ENCODE measurements at places on chromosomes 4 and X.

GRCh38 chr4:165635381-165635780 lies 237.7 kb upstream of the TLL1 start:
- DNase-seq, result no peak

DNA sequence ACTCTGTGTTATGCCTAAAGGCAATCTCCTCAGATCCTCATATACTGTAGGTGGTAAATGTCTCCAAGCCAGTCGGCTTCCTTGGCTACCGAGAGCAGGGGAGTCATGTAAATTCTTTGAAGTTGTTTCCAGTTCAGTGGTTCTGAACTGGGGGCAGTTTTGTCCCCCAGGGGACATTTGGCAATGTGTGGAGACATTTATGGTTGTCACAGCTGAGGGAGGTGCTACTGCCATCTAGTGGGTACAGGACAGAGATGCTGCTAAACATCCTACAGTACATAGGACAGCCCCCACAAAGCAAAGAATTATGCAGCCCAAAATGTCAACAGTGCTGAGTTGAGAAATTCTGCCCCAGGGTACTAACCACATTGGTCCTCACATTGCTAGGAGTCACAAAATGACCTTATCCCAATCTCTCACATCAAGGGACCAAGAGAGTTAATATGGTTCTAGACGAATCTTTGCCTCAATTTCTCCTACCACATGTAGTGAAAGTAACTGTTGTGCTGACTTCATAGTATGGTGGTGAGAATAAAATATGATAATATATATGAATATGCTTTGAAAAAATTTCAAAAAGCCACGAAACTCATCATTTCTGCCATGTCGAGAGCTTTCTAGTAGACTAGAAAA lies 104.4 kb upstream of the ARHGAP24 start:
- DNase-seq, result no peak

GRCh38 chrX:119693040-119693995 lies at the start of gene SEPTIN6:
Gene SEPTIN6, minus strand, starts transcription at chrX:119693168. Its CDS starts 63 bp downstream, at chrX:119693105.
- DNase-seq, result peak; percentile 60

- DNase-seq, result no peak
Observed at GRCh38 chr4:76535603-76536372, 100.8 kb downstream of the SHROOM3 start.

DNA sequence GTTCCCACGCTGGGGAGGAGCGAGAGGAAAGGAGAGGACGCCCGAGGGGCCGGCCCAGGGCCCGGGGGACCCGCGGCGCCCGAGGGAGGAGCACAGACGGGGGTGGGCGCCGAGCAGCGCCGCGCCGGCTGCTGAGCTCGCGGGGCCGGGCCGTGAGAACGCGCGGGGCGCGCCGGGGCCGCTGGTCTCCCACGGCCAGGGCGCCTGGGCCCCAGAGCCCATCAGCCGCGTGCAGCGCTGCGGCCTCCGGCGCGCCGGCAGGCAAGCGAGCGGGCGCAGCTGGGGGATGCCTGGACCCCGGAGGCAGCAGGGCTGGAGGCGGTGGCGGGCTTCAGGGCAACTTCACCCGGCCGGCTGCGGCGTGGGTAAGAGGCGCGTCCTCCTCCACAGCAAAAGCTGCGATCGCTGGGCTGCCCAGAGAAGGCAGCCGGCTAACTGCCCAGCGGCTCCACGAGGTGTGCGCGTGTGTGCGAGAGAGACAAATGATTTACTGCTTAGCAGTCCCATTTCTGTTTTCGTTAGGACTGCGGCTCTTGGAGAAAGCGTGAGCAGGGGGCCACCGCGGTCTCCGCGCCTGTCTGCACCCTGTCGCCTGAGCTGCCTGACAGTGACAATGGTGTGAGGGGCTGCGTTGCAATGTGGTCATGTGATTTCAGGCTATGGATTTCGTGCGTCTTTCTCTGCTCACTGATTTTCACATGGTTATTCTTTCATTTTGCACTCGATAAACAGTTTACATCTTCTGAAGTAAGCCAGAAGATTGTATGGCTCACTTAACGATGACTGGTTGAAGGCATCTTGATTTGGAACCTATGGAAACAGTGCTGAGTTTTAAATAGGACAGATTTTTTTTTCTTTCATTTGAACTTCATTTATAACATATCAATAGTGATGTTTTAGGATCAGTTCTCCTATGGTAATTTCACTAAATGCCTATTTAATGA lies 1.2 kb downstream of the GUCY1A1 start:
- DNase-seq, result peak; percentile 30

- DNase-seq, result no peak
Observed at GRCh38 chr4:96991083-96991482, 1151.2 kb downstream of the PDHA2 start.

GRCh38 chr4:137523329-137523728 lies 9.0 kb downstream of the PCDH18 start:
- no peak for DNase-seq

DNA sequence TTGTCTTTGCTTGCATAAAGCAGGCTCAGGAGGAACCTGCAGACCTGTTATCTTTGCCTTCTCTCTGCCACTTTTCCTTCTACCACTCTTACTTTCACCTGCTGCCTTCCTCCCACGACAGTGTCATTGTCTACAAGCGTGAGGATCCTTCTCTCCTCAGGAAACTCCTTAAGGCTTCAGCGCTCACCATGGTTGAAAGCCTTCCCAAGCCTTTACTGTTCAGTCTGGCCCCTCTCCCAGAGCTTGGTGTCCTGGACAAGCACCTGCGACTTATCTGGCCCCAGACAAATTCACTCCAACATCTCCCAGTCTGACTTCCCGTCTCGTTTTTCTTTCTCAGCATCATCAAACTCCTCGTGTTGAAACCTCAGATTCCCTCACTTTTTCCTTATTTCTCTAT lies 31.0 kb downstream of the CC2D2A start:
- DNase-seq, result no peak

GRCh38 chr4:39205000-39205399 lies 22.7 kb downstream of the WDR19 start:
- DNase-seq, result no peak

- DNase-seq, result no peak
Observed at GRCh38 chr4:106875340-106875739, 160.8 kb downstream of the DKK2 start.

- DNase-seq, result no peak
Observed at GRCh38 chr4:169195032-169195431, 75.7 kb downstream of the SH3RF1 start.

DNA sequence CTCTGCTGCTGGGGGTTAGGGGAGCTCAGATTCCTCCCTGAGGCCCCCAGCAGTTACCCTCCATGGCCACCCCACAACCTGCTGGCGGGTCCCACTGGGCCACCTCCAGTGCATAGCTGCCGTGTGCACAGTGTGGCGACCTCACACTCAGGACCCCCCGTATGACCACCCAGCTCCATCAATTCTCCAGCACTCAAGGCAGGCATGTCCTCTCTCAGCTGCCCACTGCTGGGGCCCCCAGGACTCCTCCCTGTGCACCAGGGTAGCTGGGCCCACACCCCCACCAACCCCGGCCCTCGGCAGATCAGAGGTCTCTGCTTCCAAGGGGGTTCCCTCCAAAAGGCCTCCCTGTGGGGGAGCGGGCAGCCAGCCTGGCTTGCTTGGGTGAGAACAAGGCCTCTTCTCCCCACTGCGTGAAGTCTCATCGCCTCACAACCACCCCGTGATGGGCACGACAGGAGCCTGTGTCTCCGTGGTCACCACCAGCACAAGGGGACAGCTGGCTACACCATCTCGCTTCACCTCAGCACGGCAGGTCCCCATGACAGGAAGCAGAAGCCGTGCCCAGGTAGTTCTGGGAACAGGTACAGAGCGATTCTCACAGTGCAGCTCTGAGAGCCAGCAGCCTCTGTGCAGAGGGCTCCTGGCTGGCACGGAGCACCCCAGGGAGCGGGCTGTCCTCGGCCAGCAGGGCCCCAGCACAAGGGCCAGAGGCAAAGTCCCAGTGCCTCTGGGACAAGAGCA lies 4.6 kb upstream of the HAUS3 start:
- DNase-seq, result peak; percentile 19

- DNase-seq, result no peak
Observed at GRCh38 chrX:94178145-94178788, 504.3 kb downstream of the FAM133A start.

Data from frontal cortex (tissue), 4 donors.